ENCODE measurements at places on chromosomes 16 and 17. TPM values are rescaled to one million over a fixed set of nuclear protein-coding genes. Genes with fewer than 3 reads are reported as not detected.

DNA sequence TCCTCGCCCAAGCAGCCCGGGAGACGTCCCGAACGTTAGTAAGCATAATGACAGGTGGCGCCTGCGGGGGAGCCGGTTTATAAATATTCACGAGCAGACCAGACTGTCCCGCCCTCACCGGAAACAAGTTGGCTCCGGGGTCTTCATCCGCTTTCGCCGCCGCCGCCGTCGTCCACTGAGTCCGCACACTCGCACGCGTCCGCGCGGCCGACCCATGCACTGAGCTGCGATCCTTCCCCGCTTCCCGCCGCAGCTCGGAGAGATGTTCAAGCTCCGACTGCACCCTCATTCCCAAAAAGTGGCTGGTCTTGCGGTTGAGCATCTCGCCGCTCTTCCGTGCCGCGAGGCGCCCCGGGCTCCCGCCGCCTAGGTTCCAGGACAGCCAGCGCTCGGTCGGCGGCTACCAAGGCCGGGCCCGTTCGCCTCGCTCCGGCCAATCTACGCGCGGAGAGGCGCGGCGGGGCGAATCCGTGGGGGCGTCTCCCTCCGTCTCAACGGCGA, 385 bp downstream of the CFAP119 start:
- peaks cover 22% of the 10 kb centered on the region for H3K4me1 ChIP-seq
- DNase-seq = no peak
- H3K36me3 ChIP-seq = peaks cover 21% of the 10 kb centered on the region
- no peaks in the 10 kb centered on the region for H3K27me3 ChIP-seq

- peaks cover 46% of the 10 kb centered on the region for H3K4me1 ChIP-seq
- peak overlapping the region; percentile 65 for H3K4me3 ChIP-seq
- no peak for DNase-seq
These were observed 709 bp upstream of the ENO3 start for GRCh38 chr17:4950075-4950745.

DNA sequence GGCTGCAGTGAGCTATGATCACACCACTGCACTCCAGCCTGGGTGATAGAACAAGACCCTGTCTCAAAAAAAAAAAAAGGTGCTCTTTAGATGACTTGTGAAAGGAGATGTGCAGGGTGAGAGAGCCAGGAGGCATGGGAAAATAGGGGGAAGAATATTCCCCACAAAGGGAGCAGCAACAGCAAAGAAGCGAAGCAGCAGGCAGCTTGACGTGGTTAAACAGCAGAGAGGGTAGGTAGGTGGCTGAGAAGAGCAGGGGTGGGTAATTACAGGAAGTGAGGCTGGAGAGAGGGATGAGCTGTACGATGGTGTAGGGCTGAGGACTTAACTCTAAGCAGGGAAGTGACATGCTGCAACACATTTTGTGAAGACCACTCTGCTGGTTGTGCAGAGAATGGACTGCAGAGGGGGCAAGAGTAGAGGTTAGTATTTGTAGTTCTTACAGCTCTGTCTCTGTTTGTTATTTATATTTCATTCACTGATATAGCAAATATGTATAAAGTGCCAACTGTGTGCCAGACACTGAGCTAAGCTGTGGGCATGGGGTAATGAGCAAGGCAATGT, 1.6 kb downstream of the HEATR3 start:
- peaks cover 29% of the 10 kb centered on the region for H3K4me1 ChIP-seq
- no peaks in the 10 kb centered on the region for H3K27me3 ChIP-seq
- no peak for DNase-seq
- H3K27ac ChIP-seq = peak overlapping the region; percentile 50
- peaks cover 9% of the 10 kb centered on the region for H3K36me3 ChIP-seq

DNA sequence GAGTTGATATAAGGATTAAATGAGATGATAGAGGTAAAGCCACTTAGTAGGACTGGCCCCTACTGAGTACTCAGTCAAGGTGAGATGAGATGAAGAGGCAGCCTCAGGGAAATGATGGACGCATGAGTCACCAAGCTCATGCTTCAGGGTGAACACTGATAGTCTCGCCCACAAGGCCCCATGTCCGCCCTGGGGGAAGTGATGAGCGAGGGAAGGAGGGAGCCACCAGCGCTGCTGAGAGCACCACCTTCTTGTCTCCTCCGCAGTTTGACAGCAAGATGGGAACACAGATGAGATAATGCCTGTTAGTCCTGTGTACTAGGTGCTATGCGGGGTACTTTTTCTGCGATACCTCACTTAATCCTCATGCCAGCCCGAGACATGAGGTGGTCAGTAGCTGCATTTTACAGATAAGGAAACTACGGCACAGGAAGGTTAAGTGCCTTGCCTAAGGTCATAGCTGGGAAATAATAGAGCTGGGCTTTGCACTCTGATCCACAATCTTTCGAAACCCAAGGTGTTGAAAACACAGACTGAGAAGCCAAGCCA, 383.0 kb downstream of the CPPED1 start:
- no peak for DNase-seq
- H3K27me3 ChIP-seq = no peaks in the 10 kb centered on the region
- no peak overlapping the region for H3K27ac ChIP-seq
- H3K4me3 ChIP-seq = no peak overlapping the region

- H3K27ac ChIP-seq = no peak overlapping the region
- H3K36me3 ChIP-seq = no peaks in the 10 kb centered on the region
- no peaks in the 10 kb centered on the region for H3K4me1 ChIP-seq
These were observed 32.6 kb upstream of the ABCA9 start for GRCh38 chr17:69093279-69093789.

DNA sequence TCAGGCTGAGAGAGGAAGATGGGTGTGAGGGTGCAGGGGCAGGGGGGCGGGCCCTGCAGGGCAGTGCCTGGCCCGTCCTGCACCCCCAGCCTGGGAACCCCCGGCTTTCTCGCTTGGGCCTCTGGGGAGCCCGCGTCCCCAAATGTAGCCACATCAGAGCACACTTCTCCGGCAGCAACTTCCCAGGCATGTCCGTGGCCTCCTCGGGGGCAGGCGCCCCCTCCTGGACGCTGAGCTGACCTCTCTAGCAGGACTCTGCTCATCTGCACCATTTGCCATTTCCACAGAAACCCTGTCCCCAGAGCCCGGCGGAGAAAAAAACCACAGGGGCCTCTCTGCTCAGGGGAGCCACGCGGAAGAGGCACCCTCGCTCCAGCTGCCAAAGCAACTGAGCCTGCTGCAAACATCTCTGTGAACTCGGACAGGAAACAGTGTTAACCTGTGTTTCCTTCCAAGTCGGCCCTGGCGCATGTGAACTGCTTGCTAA, 63.4 kb downstream of the KLHDC4 start:
- no peak for DNase-seq
- H3K4me1 ChIP-seq = peaks cover 5% of the 10 kb centered on the region
- no peak overlapping the region for H3K4me3 ChIP-seq
- peaks cover 9% of the 10 kb centered on the region for H3K36me3 ChIP-seq
- no peaks in the 10 kb centered on the region for H3K27me3 ChIP-seq

DNA sequence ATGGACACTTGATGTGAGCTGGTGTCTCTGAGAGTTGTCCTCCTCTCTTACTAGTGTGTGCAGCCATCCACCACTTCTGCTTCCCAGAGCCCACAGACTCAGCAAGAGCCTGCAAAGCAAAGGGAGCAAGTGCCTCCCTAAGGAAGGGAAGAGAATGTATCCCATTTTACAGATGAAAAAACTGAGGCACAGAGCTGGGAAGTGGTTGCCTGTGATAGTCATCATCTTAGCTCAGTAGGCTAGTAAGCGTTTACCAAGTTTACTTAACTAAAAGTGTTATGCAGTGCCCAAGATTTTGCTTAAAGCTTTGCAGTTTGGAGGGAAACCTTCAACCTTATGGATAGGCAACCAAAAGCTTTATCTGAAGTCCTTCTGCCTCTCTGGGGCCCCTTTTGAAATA, 23.0 kb upstream of the EFCAB13 start:
- H3K27ac ChIP-seq = no peak overlapping the region
- H3K4me3 ChIP-seq = no peak overlapping the region
- no peak for DNase-seq

DNA sequence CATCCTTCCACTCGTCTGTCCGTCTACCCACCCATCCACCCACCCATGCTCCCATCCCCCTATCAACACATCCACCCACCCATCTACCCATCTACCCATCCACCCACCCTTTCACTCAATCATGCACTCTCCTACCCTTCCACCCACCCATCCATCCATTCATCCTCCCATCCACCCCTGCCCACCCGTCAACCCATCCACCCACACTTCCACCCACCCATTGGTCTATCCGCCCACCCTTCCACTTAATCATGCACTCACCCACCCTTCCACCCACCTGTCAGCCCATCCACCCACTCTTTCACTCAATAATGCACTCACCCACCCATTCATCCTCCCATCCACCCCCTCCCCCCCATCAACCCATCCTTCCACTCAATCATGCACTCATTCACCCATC, 250.0 kb upstream of the EEF2KMT start:
- DNase-seq = no peak
- H3K4me3 ChIP-seq = no peak overlapping the region
- H3K4me1 ChIP-seq = no peaks in the 10 kb centered on the region
- H3K27ac ChIP-seq = no peak overlapping the region
- no peaks in the 10 kb centered on the region for H3K27me3 ChIP-seq

DNA sequence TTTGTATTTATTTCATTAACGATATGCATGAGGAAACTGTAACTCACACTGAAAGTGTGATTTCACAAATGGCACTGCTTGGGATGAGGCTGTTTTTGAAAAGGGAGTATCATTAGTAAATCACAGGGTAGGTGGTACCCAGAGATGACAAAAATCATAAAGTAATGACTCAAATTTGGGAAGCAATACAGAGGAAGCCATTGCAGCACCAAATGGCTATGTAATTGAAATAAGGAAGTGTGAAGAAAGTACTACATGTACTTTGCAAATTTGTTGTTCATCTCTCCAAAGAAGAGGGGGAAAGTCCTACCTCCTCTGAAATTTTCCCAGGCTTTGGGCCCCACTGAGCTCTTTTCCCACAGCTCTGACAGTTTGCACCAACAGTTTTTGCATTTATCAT, 12.3 kb upstream of the ABCC12 start:
- H3K4me3 ChIP-seq = no peak overlapping the region
- no peaks in the 10 kb centered on the region for H3K36me3 ChIP-seq
- no peak for DNase-seq
- H3K27me3 ChIP-seq = peaks cover 11% of the 10 kb centered on the region
- no peak overlapping the region for H3K27ac ChIP-seq

DNA sequence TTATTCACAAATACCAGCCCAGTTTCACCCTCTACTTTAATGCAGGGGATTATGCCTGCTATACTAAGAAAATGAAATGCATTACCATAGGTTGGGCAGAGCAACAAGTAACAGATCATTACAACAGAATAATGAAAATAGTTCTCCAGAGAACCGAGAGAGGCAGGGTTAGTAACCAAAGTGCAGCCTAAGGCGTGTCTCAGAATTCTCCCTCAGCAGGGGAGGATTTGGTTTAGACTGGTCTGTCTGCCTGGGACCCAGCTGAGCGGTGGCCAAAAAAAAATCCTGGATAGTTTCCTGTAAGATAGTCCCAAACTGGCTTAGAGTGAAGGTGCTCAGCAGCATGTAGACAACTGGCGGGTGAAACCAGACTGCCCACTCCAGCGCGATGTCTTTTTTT, 30.8 kb upstream of the ADCY7 start:
- peaks cover 12% of the 10 kb centered on the region for H3K27me3 ChIP-seq
- peaks cover 30% of the 10 kb centered on the region for H3K4me1 ChIP-seq
- peaks cover 7% of the 10 kb centered on the region for H3K36me3 ChIP-seq
- no peak overlapping the region for H3K4me3 ChIP-seq
- H3K27ac ChIP-seq = peak overlapping the region; percentile 64
- no peak for DNase-seq

DNA sequence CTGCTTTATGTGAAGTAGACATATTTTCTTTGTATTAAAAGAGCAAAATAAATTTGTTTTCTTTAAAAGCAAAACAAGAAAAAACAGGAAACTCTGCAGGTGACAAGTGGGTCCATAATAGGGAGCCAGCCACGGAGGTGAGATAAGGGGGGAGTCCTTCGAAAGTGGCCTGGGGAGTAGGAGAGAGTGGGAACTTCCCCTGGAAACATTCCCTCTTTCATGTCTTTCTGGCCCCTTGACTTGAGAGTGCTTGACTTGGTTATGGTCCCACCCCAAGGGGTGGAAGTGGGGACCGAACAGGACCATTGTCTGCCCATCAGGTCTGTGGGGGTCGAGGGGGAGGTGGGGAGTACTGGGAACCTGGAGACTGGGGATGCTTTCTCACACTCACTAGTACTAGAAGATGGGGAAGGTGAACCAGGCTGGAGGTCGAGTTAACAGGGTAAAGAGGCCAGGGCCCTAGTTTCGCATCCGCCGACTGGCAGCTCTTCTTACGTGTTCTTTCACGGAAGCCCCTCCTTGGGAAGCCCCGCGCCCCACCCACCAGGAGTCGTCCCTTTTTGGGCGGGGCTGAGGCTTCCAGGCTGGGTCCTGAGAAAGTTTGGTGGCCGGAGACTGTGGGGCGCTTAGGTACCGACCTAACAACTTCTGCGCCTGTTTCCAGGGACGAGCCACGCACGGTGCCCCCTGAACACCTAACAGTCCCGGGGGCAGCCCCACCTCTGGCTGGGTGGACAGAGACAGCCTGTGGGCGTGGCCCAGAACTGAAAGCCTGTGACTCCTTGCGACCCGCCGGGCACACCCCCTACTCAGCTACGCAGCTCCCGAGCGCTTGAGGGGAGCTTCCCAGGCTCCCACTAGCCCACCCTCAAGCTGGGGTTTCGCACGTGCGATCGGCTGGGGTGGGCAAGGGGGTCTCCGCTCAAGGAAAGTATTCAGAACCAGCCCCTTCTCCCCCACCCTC, 790 bp downstream of the TRADD start:
- H3K36me3 ChIP-seq = peaks cover 2% of the 10 kb centered on the region
- H3K27ac ChIP-seq = no peak overlapping the region
- H3K4me1 ChIP-seq = peaks cover 32% of the 10 kb centered on the region

DNA sequence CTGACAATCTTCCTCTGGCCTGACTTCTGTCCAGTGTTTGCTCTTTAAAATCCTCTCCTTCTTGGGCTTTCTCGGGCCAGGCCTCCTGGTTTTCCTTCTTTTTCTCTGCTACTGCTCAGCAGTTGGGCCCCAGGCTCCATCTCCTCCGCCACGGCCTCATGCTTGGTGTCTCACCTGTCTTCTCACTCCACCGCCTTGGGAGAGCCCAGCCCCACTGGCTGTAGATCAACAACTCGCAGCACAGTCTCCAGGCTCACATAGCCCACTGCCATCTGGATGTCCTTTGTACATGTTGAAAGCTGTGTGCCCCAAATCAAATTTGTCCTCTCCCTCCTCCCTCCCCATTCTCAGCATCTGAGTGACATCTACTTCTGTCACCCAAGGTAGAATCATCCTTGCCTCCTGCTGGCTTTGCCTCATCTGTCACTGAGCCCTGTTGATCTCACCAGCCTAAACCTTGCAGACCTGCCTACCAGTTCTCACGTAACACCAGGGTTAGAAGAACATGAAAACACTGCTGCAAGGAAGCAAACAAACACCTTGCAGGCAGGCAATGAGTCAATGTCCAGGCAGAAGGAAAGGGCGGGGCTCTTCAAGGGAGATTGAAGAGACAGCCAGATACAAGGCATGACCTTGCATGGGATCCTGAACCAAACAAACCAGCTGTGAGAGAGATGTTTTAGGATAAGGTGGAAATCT, 103.2 kb upstream of the SMURF2 start:
- H3K4me1 ChIP-seq = no peaks in the 10 kb centered on the region
- peaks cover 25% of the 10 kb centered on the region for H3K36me3 ChIP-seq
- no peak overlapping the region for H3K27ac ChIP-seq
- H3K4me3 ChIP-seq = no peak overlapping the region

The EFCAB3 gene
- not detected for total RNA-seq

The SLC6A4 gene
- total RNA-seq = 0.16 TPM

The FGF11 gene
- 1.3 TPM for total RNA-seq

The MYH13 gene
- total RNA-seq = not detected

The IRX5 gene
- 4.3 TPM for total RNA-seq
